ENCODE measurements at places on chromosomes 11 and 22.

DNA sequence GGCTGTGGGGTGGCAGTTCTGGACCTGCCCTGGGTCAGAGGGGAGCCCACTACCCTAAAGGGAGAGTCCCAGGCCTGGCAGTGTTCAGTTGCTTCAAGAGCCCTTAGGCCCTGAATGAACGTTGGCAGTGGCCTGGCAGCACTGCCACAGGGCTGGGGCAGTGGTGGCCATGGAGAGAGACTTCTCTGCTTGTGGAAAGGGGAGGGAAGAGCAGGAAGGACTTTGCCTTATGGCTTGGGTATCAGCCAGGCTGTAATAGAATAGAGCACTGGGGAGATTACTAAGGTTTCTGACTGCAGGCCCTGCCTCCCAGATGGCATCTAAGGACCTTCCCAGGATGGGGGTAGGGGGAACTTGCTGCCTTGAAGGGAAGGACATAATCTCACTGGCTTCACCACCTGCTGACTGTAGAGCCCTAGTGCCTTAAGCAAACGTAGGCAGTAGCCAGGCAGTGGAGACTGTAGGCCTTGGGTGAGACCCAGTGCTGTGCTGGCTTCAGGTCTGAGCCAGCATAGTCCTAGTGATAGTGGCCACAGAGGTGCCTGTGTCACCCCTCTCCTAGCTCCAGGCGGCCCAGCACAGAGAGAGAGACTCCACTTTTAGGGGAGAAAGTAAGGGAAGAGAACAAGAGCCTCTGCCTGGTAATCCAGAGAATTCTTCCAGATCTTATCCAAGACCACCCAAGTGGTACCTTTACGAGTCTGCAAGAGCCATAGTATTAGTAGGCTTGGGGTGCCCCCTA is 27.6 kb downstream of the PLA2G6 start:
- DNase-seq = peak; percentile 27
- no peak overlapping the region for H3K4me3 ChIP-seq
- peaks cover 2% of the 10 kb centered on the region for H3K4me1 ChIP-seq
- H3K36me3 ChIP-seq = no peaks in the 10 kb centered on the region

DNA sequence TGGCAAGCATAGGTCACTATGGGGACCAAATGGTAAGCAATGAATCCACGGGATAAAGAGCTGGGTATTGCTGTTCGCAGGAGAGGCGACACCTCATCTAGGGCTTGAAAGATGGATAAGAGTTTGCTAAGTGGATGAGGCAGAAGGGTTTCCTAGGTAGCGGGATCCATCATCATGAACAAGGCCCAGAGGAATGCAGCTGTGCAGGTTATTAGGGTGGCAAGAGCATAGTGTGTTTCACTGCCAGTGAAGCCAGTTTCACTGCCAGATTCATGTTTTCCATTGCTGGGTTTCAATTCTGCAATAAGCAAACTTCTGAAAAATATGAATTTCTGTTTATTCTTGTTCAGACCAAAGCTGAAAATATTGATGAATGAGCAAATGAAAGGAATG is 27.2 kb downstream of the WEE1 start:
- H3K4me3 ChIP-seq = no peak overlapping the region
- no peaks in the 10 kb centered on the region for H3K36me3 ChIP-seq
- H3K27me3 ChIP-seq = no peaks in the 10 kb centered on the region
- H3K27ac ChIP-seq = no peak overlapping the region

DNA sequence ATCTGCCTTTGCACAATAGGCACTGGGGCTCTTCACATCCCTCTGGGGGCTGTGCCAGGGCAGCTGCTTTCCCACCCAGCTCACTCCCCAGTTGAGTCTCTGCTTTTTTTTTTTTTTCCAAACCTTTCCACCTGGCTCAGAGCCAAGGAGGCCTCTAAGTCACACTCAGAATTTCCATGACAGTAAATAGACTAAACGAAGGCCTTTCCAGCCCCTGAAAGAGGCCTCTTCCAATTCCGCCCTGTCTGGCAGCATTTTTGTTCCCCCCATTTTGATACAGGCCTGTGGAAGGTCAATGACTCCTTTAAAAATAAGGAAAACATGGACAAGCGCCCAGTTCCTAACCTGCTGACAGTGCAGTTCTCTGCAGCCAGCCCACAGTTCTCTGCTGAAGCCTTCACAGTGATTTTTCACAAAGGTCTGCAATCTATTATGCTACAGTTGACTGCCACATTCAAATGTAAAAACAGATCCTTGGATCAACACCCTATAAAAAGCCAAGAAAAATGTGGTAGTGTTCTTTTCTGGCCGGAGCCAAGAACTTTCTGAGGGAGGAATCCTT is 107.5 kb upstream of the SESN3 start:
- no peak overlapping the region for H3K4me3 ChIP-seq
- peak; percentile 34 for DNase-seq
- no peaks in the 10 kb centered on the region for H3K27me3 ChIP-seq
- H3K27ac ChIP-seq = peak overlapping the region; percentile 86
- no peaks in the 10 kb centered on the region for H3K36me3 ChIP-seq

DNA sequence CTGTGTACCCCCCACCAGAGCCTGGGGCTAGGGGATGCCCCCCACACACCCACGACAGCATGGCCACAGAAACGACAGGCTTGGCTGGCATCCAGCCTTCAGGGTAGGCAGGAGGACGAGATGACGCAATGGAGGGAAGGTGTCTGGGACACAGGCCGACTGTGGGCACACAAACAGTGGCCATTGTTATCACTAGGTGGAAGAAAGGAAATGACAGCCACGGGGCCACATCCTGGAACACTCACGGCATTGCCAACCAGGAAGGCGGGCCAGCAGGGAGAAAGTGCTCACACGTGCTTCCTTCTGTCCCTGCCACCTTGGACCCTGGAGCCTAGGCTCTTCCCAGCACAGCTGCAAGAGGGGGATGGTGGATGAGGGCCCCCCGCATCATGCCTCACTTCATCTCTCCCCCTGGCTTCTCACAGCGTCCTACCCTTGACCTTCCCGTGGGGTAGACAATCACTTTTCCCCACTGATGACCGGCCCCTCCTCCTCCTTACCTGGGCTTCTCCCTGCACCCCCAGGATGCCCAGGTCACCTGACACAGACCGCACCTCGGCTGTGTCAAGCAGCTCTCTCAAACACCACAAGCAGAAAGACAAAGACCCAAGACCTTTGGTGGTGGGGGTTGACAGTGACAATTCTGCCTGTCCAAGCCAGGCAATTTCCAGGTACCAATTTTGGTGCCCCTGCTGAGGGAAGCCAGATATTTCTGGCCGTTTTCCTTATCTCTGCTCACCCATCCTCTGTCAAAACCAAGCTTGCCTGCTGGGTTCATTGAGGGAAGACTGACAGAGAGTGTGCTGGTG is 8.6 kb downstream of the PLA2G6 start:
- peak; percentile 53 for DNase-seq
- H3K4me1 ChIP-seq = peaks cover 6% of the 10 kb centered on the region
- no peaks in the 10 kb centered on the region for H3K27me3 ChIP-seq
- H3K27ac ChIP-seq = peak overlapping the region; percentile 1

GRCh38 chr11:113587308-113587739 is 112.1 kb upstream of the DRD2 start:
- H3K27ac ChIP-seq = no peak overlapping the region
- no peaks in the 10 kb centered on the region for H3K36me3 ChIP-seq
- DNase-seq = no peak
- no peak overlapping the region for H3K4me3 ChIP-seq
- no peaks in the 10 kb centered on the region for H3K27me3 ChIP-seq
- H3K4me1 ChIP-seq = no peaks in the 10 kb centered on the region

DNA sequence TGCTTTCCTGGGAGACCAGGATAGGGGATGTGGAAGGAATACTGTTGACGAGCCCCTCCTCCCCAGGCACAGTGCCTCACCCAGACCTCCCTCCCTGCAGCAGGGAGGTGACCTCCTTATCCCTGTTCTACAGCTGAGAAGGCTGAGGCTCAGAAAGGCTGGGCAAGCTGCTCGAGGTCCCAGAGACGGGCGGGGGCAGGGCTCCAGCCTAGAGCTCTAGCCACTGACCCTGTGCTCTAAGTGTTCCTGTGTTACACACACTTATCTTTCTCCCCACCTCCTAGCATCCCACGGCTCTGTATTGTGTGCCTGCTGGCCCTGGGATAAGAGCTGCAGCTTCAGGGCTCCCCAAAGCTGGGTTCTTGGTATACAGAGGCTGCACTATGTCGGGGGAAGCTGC is 7.9 kb downstream of the CCDC134 start:
- no peak overlapping the region for H3K27ac ChIP-seq
- H3K4me3 ChIP-seq = no peak overlapping the region
- H3K36me3 ChIP-seq = no peaks in the 10 kb centered on the region
- no peaks in the 10 kb centered on the region for H3K27me3 ChIP-seq

DNA sequence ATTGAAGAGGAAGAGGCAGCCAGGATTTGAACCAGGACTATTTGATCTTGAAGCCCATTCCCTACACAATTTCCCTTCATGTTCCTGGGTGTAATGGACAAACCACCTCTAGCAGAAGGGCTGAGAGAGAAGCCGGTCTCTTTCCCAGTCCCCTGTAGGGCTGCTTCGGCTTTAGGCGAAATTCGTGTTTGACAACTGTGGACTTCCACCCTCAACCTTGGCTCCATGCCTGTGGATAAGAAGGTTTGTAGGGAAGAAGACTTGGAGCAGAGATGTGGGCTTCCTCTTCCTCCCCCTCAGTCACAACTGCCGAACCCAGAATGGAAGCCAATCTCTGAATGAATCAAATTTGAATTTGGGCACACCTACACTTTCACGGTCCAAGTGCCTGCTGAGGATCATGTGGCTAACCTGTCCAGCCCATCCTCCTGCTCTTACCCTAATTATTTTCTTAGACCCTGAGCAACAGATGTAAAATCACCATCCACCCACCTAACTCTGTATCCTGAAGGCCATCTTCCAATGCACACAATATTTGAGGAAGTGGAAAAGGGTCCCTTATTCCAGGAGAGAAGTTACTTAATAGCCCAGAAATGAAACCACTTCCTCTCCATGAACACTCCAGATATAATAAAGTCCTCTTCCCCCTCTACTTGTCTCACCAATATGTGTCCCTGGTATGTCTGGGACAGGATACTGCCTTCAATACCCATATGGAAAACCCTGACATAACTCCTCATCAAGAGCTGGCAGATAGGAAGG is 10.1 kb upstream of the SCN2B start:
- DNase-seq = no peak
- H3K27me3 ChIP-seq = peaks cover 10% of the 10 kb centered on the region
- no peak overlapping the region for H3K27ac ChIP-seq

GRCh38 chr11:65571940-65572339 is 398 bp upstream of the FAM89B start:
- no peaks in the 10 kb centered on the region for H3K36me3 ChIP-seq
- peak overlapping the region; percentile 94 for H3K4me3 ChIP-seq
- H3K27ac ChIP-seq = peak overlapping the region; percentile 98
- no peaks in the 10 kb centered on the region for H3K27me3 ChIP-seq

- DNase-seq = no peak
- peaks cover 10% of the 10 kb centered on the region for H3K27me3 ChIP-seq
- H3K4me3 ChIP-seq = no peak overlapping the region
- no peaks in the 10 kb centered on the region for H3K36me3 ChIP-seq
- H3K4me1 ChIP-seq = no peaks in the 10 kb centered on the region
These were observed 13.6 kb downstream of the PNPLA5 start for GRCh38 chr22:43878079-43878795.

DNA sequence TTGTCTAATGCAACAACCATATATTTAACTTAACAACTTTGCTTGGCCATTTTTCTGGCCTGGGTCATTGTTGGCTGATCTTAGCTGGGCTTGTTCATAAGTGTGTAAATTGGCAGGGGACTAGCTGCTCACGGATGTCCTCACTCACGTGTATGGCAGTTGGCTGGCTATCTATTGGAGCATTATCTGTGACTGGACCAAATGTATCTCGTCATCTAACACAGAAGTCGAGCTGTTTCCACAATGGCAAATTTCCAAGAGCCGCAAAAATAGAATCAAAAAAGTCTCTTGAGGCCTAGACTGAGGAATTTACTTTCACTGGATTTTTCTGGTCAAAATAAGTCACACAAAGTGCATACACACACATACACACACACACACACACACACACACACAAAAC is 893.3 kb downstream of the FAM181B start:
- no peaks in the 10 kb centered on the region for H3K27me3 ChIP-seq
- no peak for DNase-seq
- H3K27ac ChIP-seq = no peak overlapping the region
- H3K4me1 ChIP-seq = no peaks in the 10 kb centered on the region

- H3K27ac ChIP-seq = no peak overlapping the region
- H3K27me3 ChIP-seq = no peaks in the 10 kb centered on the region
- peaks cover 16% of the 10 kb centered on the region for H3K4me1 ChIP-seq
- DNase-seq = no peak
These were observed 59.5 kb downstream of the NECTIN1 start for GRCh38 chr11:119669487-119669886.

GRCh38 chr11:116851626-116852025 is 14.2 kb upstream of the APOA1 start:
- H3K27ac ChIP-seq = peak overlapping the region; percentile 75
- DNase-seq = peak; percentile 34
- H3K27me3 ChIP-seq = no peaks in the 10 kb centered on the region
- H3K4me3 ChIP-seq = no peak overlapping the region

DNA sequence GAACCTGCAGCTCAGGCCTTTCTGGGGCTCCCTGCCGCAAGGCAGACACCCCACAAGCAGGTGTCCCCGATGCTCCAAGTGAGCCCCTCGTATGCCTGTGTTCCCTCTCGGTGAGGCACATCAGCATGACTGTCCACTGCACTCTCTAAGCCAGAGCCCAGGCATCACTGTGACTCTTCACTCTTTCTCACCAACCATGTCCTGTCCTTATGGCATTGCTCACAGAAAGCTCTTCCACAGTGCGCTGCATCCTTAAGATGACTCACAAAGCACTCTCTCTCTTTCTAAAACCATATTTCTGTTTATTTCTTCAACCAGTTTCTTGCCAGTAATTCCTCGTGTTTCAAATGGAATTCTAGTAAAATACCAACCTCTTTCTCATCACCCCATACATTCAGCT is 18.1 kb downstream of the GAB4 start:
- DNase-seq = no peak
- H3K36me3 ChIP-seq = no peaks in the 10 kb centered on the region
- H3K27ac ChIP-seq = no peak overlapping the region
- H3K27me3 ChIP-seq = no peaks in the 10 kb centered on the region
- H3K4me3 ChIP-seq = no peak overlapping the region
- no peaks in the 10 kb centered on the region for H3K4me1 ChIP-seq

- H3K36me3 ChIP-seq = no peaks in the 10 kb centered on the region
- H3K27me3 ChIP-seq = peaks cover 28% of the 10 kb centered on the region
- no peak overlapping the region for H3K4me3 ChIP-seq
- DNase-seq = no peak
- H3K4me1 ChIP-seq = no peaks in the 10 kb centered on the region
- H3K27ac ChIP-seq = no peak overlapping the region
These were observed 26.8 kb upstream of the CACNG2 start for GRCh38 chr22:36730176-36730858.

GRCh38 chr11:111937844-111938243 is 701 bp downstream of the DIXDC1 start:
- no peaks in the 10 kb centered on the region for H3K36me3 ChIP-seq
- peaks cover 37% of the 10 kb centered on the region for H3K4me1 ChIP-seq
- no peaks in the 10 kb centered on the region for H3K27me3 ChIP-seq
- no peak for DNase-seq
- H3K27ac ChIP-seq = peak overlapping the region; percentile 78
- peak overlapping the region; percentile 68 for H3K4me3 ChIP-seq

Data from transverse colon (tissue), 4 donors.